ENCODE measurements at places on chromosomes 5 and 9. TPM values are rescaled to one million over a fixed set of nuclear protein-coding genes. Genes with fewer than 3 reads are reported as not detected.

DNA sequence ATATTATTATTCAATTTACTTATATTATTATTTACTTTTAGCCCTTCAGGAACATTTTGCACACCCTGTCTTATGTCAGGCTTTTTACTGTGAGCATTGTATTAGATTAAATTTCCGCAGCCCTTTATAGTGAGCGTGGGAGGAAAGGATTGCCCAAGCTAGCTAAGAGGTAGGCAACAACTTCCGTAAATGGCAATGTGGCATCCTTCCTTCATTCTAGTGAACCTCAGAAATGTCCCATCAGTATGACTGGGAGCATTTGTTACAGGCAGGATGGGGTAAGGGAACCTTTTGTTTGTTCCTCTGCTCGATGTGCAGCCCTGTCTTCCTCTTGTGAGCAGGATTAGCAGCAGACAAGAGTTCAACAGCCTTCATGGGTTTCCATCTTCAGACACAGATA lies 6.2 kb upstream of the CD180 start:
- DNase-seq, result no peak

- no peak for DNase-seq
Measured at GRCh38 chr5:16492398-16493140, 27.0 kb upstream of the ZNF622 start.

GRCh38 chr5:3352711-3353110 lies 242.9 kb upstream of the IRX1 start:
- no peak for DNase-seq

DNA sequence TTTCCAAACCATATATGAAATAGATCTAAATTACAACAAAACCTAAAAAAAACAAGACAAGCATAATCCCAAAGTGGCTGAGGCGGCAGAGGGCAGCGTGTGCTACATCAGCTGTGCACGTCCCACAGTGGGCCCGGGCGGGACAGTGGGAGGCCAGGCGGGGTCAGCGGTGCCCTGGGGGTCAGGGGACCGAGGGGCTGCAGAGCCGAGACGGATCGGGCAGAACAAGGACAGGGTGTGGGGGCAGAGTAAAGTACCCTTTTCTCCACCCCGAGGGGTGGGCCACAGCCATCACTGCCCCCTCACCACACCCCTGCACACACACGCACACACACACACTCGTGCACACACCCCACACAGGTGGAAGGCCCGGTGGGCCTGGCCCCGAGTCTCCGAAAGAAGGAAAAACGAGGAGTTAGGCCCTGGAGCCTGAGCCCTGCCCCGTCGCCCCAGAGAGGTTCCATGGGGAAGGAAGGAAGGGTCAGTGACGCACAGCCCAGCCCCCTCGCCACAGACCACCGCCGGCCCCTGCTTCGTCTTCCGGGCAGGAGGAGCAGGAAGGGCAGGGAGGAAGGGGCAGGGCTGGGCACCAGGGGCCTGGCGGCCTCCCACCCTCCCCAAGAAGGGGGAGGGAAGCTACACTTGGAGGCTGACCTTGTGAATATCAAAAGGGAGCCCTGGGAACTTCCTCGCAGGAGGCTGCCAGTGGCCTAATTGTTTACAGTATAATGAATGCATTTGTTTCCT lies 49.6 kb upstream of the UBAC1 start:
- no peak for DNase-seq

DNA sequence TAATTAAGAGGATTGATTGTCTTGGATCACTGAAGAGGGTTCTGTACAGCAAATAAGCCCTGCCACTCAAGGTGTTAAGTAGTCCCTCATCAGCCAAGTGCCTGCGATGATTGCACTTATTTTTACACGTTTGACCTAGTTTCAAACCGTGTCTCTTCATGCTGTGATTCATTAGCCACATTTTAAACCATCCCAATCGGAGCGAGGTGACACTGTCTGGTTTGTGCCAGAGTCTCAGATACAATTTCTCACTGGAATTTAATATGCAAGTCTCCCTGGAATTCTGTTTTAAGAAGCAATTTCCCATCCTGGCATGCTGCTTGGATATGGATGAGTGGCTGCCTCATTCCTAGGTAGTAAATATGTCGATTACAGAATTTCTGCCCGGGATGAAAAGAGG lies 1.6 kb downstream of the INSYN2B start:
- no peak for DNase-seq

DNA sequence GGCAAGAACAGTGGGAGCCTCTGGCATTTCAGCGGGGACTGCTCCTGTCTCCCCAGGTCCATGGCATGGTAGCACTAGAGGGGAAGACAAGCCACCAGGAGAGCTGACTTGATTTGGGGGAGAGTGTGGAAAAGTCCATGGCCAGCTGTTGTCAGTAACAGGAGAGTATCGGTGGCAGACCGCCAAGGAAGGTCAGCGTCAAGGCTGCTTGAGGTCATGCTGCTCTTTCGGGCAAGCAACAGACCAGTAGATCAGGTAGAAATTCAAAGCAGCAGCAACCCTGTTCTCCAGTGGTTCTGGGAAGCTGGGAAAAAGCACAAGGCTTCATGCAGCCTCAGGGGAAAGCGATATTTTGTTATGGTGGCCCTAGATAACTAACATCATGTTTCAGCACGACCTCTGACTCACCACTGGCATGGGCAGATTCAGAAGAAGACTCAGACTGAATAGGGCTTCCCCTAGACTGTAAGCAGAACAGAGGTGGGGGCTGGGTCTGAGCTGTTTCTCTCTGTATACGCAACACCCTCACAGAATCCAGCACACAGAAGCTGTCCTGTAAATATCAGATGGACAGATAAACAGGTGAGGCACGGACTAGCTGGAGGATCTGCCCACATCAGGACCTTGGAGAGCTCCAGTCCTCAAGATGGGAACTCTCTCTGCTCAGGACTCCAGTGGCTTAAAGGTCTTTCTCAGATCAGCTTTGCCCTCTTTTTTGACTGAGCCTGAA lies 35.2 kb upstream of the PLEKHG4B start:
- DNase-seq, result peak; percentile 79

DNA sequence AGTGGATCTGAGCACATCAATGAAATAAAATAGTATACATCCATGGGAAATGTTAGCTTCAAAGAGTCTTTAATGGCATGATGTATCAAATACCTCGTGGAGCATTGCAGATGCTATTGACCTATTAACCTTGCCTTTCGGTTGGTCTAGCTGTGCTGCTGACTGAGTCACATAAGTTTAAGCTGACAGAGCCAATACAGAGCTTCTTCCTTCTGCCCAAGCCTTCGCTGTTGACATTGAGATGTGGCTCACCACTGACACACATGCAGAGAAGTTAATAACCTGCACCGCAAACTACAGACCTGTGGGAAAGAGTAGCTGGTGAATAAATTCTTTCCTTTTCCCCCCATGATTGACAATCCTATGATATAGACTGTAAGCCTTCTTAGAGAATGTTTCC lies 78.2 kb downstream of the LURAP1L start:
- no peak for DNase-seq

GRCh38 chr5:74761241-74761640 lies 5.7 kb downstream of the GFM2 start:
- no peak for DNase-seq

GRCh38 chr9:132238992-132239391 lies 77.1 kb downstream of the NTNG2 start:
- DNase-seq, result no peak

Gene MLANA
- not detected for total RNA-seq

Gene TAF11L13
- total RNA-seq, result not detected

Measured in H1 (cell line).